Activated CD8-positive, alpha-beta memory T cell treated with anti-CD3 and anti-CD28 coated beads for 1 hour (primary cell): ENCODE measurements at places on chromosomes 5 and 9.

GRCh38 chr5:159887050-159887449 is 29.2 kb upstream of the ADRA1B start:
- no peak for DNase-seq

GRCh38 chr5:127505905-127506304 is 11.5 kb upstream of the PRRC1 start:
- DNase-seq, result no peak

DNA sequence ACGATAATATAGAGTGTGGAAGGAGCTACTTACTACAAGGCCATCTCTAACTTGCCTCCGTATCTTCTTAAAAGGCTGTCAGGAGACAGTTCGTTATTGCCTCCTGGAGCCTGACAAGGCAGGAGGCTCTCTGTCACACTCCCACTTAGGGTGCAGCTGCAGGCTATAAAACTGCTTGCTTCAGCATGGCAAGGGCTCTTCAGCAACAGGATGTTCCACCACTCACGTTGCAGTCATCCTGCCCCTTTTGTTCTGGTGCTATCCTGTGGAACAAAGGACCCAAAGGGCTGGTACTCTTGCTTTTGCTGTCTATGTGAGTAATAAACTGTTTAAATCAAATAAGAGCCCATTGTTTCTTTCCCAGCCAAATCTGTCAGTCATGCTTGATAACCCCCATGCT is 508.9 kb downstream of the NTRK2 start:
- no peak for DNase-seq

DNA sequence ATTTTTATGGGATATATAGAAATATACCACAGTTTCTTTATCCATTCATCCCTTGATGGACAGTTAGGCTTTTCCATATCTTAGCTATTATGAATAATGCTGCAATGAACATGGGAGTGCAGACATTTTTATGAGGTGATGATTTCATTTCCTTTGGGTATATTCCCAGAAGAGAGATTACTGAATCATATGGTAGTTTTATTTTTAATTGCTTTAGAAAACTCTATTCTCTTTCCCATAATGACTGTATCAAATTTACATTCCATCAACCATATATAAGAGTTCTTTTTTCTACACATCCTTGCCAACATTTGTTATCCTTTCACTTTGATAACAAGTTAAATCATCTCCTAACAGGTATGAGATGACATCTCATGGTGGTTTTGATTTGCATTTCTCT is 821.6 kb downstream of the TLE1 start:
- DNase-seq, result no peak
